ENCODE measurements at places on chromosomes 6 and 20. TPM values are rescaled to one million over a fixed set of nuclear protein-coding genes. Genes with fewer than 3 reads are reported as not detected.

SLC17A1 gene
- polyA plus RNA-seq: not detected

CALHM6 gene
- polyA plus RNA-seq: 2.0 TPM

DNA sequence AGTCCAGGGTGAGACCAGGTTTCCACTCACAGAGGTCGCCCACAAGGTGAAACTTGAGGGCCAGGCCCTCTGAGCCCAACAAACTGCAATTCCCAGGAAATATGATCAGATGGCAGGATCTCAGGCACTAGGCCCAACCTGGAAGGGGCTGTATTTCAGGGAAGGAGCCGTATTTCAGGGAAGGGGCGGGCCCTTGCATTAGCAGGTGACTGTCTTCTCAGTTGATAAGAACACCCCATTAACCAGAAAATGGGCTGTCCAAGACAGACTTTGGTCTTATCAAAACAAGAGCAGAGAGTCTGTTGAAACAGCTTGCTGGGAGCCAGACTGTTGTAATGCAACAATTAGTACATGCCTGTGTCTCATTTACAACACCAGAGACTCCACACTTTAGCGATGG, 10.9 kb upstream of the BNIP5 start:
- DNase-seq: no peak

GRCh38 chr6:73985891-73986290, 289.9 kb downstream of the CD109 start:
- DNase-seq: peak; percentile 7

NXT1 gene
- polyA plus RNA-seq: 24.3 TPM

- DNase-seq: no peak
Measured at GRCh38 chr6:284486-284885, 7.8 kb upstream of the DUSP22 start.

GRCh38 chr6:92715991-92716390, 703.4 kb downstream of the EPHA7 start:
- no peak for DNase-seq

RNF182 gene
- 6.2 TPM for polyA plus RNA-seq

GRCh38 chr20:59145924-59146779, 17.5 kb upstream of the ZNF831 start:
- DNase-seq: no peak

DNA sequence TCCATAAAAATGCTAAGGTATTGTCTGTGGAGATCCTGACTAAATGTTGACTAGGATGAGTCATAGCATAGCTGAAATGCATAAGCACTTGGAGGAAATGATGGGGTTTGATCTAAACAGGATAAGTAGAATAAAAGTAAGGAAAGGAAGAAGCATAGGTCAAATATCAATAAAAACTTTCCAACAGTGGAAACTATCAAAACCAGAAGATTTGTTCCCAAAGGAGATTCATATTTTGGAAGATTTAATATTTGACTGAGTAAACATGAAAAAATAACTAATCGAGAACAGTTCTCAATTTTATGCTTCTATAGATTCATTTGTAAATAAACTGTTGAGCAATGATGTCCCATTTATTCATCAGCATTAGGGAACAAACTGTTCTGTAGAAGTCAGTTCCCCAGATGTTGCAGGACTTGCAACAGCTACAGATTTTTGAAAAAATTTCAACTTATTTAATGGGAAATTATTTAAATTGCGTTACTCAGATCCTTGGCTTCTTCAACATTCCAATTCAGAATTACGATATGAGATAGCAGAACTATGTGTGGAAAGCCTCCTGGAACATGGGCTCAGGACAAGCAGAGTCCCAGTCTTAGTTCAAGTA, 133.7 kb upstream of the TBX18 start:
- no peak for DNase-seq

GRCh38 chr6:112920994-112921393, 573.9 kb downstream of the RFPL4B start:
- DNase-seq: no peak

DNA sequence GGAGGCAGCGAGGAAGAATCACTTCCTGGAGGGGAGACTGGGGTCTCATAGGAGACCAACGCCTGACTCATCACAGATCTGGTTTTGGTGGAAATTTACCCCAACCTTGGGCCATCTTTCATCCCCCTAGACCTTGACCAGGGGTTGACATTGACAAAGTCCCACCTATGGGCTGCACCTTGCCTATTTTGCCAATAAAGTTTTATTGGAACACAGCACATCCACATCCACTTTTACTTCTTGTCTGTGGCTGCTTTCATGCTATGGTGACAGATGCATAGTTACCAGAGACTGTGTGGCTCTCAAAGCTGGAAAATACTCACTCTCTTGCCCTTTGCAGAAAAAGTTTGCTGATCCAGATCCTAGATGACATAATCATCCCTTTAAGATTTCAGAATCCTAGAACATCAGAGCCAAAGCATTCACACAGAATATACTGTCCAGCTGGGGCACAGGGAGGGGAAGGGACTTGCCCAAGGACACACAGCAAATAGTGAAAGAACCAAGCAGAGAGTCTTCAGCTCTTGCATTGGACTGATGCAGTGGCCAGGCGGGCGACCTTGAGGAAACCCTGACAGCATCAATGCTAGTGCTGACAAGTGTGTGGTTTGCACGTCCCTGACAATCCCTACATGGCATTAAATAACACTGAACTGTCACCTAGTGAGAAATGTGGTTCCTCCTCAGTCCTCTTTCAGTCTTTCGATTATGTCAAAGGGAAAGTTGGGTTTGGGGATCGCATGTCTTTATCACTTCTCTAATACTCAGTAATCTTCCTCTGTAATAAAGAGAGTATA, 41.2 kb downstream of the CD40 start:
- no peak for DNase-seq

GRCh38 chr6:136037876-136038460, 186.5 kb downstream of the PDE7B start:
- DNase-seq: no peak

DNA sequence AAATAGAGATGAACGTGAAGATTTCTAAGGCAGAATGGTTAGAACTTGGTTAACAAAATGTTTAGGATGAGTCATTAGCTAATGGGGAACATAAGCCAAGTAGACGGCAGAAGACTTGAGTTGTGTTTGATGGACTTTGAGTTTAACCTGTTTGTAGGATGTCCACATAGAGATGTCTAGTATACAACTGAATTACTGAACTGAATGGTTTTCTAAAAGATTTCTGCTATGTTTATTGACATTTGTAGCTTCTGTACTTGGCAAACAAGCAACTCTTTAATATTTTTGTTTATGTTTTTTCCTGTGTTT, 54.5 kb upstream of the DYNLRB1 start:
- no peak for DNase-seq

Data from H1 (cell line).